ENCODE measurements at places on chromosomes 2 and 18. TPM values are rescaled to one million over a fixed set of nuclear protein-coding genes. Genes with fewer than 3 reads are reported as not detected.

DNA sequence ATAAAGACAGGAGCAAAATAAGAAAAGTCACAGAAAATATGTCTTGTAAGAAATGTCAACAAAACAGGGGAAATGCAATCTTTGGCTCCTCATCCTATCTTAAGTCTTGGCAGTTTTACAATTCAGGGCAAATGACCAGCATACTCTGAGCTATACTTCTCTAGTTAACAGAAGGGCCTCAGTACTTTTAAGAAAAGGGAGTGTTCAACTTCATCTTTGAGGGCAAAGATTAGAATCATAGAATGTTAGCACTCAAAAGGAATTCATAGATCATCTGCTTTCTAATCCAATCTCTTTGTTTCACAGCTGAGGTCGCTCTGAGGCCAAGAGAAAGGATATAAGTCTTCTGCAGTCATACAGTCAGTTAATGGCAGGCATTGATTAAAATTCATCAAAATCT lies 174.0 kb upstream of the NT5C1B start:
- DNase-seq = no peak
- H3K4me3 ChIP-seq = no peak overlapping the region
- no peak overlapping the region for H3K27ac ChIP-seq
- no peaks in the 10 kb centered on the region for H3K27me3 ChIP-seq
- no peaks in the 10 kb centered on the region for H3K4me1 ChIP-seq
- H3K36me3 ChIP-seq = no peaks in the 10 kb centered on the region

GRCh38 chr18:46814399-46814798 lies 57.5 kb upstream of the ST8SIA5 start:
- no peak overlapping the region for H3K27ac ChIP-seq
- H3K36me3 ChIP-seq = no peaks in the 10 kb centered on the region
- DNase-seq = no peak
- H3K4me1 ChIP-seq = no peaks in the 10 kb centered on the region

DNA sequence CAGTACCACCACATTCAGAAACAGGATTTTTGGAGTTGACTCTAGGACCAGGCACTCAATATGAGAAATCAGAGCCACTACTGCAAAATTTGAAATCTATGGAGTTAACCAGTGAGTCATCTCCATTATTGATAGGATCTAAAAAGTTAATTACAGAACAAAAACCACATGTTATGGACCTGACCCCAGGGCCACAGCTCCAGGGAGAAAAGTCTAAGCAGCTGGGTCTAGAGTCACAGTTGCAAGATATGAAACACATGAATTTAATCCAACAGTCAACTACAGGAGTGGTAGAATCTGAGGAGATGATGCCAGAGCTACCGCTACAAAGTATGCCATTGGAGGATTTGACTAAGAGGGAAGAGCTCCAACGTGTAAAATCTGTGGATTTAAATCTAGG lies 13.4 kb upstream of the ZNF512 start:
- H3K4me1 ChIP-seq = no peaks in the 10 kb centered on the region
- no peak overlapping the region for H3K4me3 ChIP-seq
- no peaks in the 10 kb centered on the region for H3K36me3 ChIP-seq
- no peak overlapping the region for H3K27ac ChIP-seq

Gene COL4A4
- not detected for total RNA-seq

Gene IL36G
- total RNA-seq = not detected

Gene DLX2
- not detected for total RNA-seq
